GM04503 (cell line): ENCODE measurements at places on chromosomes 5 and 9.

GRCh38 chr5:116438979-116439554 is 135.6 kb downstream of the SEMA6A start:
- no peak for DNase-seq

GRCh38 chr5:61322738-61323725 is 9.0 kb upstream of the ZSWIM6 start:
- no peak for DNase-seq

DNA sequence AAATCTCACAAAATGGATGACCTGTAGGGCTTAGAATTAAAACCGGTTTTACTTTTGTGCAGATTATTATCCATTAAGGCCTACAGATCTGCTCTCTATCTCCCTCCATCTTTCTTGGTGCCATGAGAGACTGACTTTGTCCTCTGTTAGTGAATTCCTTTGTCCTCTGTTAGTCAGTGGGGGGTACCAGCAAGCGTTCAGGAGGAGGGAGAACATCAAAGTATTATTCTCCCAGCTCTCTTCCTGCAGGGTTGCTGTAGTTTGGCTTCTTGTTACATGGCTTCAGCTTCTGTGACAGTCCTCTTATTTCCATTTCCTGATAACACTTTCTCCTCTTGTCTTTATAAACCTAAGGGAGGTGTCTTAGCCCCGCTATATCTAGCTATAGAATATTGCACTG is 850.5 kb upstream of the SEMA6A start:
- DNase-seq = no peak

DNA sequence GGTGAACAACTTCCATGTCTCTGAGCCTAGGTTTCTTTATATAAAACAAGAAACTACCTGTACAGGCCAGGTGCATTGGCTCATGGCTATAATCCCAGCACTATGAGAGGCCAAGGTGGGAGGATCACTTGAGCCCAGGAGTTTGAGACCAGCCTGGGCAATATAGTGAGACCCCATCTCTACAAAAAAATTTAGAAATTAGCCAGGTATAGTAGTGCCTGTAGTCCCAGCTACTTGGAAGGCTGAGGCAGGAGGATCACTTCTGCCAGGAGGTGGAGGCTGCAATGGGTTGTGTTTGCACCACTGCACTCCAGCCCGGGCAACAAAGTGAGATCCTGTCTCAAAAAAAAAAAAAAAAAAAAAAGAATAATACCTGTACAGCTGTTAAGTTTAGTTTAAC is 11.1 kb downstream of the FAM13B start:
- DNase-seq = no peak

DNA sequence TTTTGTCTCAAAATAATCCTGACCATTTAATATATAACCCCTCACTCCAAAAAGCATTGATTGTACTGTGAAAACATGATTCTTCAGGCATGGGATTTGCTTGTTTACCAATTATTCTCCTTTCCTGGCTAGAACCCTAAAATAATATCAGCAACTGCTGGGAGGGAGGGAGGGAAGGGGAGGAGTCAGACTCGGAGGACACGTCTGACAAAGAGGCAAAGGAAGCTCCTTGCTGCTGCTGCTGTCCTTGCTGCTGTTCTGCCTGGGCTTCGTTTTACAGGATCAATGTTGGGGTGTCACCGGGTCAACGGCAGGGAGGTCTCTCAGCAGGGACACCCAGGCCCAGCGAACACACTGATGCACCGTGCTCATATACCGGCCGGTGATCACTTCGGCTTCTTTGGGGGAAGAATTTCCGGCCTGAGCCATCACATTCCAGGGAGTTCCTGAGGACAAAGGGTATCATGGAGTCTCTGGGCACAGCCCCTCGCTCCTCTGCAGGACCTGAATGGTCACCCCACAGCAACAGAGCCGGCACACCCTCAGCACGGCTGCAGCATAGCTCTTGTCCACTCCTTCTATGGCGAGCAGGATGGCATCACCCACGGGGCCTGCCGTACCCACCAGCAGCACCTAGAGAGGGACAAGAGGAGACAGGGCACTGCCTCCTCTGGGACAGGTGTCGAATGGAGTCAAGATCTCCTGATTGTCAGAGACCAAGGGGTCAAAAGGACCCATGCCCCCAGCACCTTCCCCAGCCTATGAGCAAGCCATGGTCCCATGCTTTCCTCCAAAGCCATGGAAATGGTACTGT is 27.9 kb downstream of the MED10 start:
- DNase-seq = no peak

- no peak for DNase-seq
Observed at GRCh38 chr5:145157841-145158240, 677.3 kb downstream of the PRELID2 start.

DNA sequence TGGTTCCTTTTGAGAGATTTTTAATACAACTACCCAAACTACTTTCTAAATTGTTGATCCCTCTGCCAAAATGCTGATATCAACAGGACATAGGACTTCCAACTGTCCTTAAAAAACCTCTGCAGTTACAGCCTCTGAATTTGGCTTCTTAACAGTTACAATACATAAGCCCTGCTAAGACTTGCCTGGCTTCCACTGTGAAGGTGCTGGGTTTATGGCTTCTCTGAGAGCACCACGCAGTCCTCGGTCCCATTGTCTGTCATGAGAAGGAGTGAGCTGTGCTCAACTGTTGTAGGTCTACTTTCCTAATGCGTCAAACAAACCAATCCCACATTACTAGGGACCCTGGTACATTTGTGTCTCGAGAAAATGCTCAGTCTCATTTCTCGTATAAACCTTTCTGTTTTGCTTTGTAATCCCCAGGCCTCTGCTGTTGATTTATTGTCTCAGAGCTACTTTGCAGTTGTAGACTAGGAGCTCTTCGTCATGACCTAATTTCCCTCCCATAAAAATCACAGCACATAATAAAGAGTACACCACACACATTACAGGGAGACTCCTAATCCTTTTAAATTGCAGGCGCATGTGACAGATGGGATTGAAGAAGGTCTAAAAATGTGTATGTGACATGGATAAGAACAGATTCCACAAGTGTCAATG is 274.9 kb downstream of the NR3C1 start:
- DNase-seq = no peak

- no peak for DNase-seq
Observed at GRCh38 chr9:35162605-35163315, 951 bp downstream of the UNC13B start.

- no peak for DNase-seq
Observed at GRCh38 chr5:160555971-160556631, 134.4 kb downstream of the PTTG1 start.

- no peak for DNase-seq
Observed at GRCh38 chr5:162434281-162434680, 366.7 kb downstream of the GABRG2 start.

GRCh38 chr5:38948501-38948900 is 102.7 kb downstream of the OSMR start:
- peak; percentile 57 for DNase-seq

- peak; percentile 92 for DNase-seq
Observed at GRCh38 chr5:132674671-132675506, 1.1 kb downstream of the IL4 start.

DNA sequence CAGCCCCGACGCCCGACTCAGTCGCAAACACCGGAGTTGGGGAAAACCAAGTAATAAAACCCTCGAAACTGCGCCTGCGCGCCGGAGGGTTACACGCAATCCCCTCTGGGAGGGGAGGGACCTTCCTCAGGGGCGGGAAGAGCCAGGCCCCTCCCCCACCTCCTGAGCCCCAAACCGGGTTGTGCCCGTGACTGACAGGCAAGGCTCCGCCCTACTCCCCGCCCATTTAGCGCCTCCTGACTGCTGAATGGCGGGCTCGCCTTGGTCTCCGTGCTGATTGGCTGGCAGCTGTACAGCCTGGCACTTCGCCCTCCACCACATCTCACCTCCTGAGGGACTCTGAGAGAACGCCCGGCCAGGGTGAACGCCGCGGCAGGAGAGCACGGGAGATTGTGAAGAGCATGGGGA is at the start of gene PRDM9:
Gene PRDM9 (plus strand): TSS at position 332 of the 408 bp plus-strand sequence. CDS start 1,425 bp downstream, outside the sequence.
- no peak for DNase-seq

DNA sequence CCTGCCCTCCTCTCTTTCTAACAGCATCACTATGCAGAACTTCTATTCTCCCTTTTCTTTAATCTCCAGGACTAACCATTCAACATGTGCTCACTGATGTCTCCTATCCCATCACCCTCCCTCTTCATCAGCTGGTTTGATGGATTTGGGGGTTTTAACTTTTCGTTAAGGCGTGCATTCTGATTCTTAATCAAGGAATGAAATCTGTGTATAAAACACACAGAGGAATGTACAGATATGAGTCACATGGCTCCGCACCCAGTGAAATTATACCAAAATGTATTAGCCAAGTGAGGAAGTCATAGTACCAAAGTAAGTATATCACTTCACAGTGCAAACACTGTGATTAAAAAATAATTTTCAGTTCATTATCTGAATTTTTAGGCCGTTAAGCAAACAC is 35.2 kb downstream of the MARCHF11 start:
- DNase-seq = no peak

GRCh38 chr5:1297243-1297642 is 2.4 kb upstream of the TERT start:
- no peak for DNase-seq
